ENCODE measurements at places on chromosomes 5 and 9. TPM values are rescaled to one million over a fixed set of nuclear protein-coding genes. Genes with fewer than 3 reads are reported as not detected.

FBP1 gene
- total RNA-seq, result 145 TPM

- DNase-seq, result no peak
Measured at GRCh38 chr9:38015906-38016305, 53.1 kb downstream of the SHB start.

GRCh38 chr9:16524823-16525222 is 345.6 kb downstream of the BNC2 start:
- DNase-seq, result no peak

GOLGA1 gene
- total RNA-seq, result 20.5 TPM

DNA sequence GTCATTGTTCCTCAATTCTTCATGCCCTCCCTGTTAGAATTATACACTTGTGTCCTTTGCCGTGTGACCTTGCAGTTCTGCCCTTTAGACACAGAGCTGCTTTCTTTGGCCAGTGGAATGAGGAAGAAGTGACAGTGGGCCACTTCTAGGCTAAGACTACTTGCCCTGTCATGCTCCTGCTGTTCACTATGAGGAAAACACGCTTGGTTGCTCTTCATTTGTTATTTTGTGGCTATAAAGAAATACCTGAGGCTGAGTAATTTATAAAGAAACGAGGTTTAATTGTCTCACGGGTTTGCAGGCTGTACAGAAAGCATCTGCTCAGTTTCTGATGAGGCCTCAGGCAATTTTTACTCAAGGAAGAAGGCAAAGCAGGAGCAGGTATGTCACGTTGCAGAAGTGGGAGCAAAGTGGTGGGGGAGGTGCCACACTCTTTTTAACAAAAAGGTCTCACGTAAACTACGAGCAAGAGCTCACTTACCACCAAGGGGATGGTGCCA is 279.1 kb upstream of the DMAC1 start:
- no peak for DNase-seq

- no peak for DNase-seq
Measured at GRCh38 chr5:180820788-180821321, 18.2 kb upstream of the MGAT1 start.

DNA sequence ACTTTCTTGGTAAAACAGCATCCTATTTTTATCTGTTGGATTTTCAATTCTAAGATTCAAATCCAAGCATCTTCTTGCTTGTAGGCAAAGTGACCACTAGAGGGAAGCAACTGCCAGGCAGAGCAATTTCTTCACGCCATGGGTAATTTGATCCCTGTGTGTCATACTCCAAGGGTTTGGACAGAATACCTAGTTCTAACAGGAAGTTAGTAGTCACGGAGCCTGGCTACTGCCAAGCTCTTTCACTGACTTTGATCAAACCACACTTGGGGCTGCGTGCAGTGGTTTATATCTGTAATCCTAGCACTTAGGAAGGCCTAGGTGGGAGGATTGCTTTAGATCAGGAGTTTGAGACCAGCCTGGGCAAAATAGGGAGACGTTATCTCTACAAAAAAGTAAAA is 473.6 kb upstream of the TNC start:
- DNase-seq, result peak; percentile 76

DNA sequence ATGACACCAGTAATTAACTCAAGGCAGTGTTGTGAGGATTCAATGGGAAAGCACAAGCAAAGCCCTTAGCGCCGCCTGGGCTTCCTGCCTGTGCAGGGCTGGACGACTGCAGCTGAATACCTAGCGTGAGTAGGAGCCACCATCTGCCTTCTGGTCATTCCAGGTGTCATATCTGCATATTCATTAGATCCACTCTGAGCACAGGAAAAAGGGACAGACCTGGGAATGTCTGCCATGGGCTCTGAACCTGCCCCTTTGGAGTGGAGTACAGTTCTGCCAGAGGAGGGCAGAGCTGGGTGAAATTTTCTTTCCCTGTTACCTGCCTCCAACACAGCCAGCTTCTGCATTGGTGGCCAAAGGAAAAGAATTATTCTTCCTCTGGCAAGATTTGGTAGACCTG is 298.8 kb downstream of the NSG2 start:
- DNase-seq, result no peak

DNA sequence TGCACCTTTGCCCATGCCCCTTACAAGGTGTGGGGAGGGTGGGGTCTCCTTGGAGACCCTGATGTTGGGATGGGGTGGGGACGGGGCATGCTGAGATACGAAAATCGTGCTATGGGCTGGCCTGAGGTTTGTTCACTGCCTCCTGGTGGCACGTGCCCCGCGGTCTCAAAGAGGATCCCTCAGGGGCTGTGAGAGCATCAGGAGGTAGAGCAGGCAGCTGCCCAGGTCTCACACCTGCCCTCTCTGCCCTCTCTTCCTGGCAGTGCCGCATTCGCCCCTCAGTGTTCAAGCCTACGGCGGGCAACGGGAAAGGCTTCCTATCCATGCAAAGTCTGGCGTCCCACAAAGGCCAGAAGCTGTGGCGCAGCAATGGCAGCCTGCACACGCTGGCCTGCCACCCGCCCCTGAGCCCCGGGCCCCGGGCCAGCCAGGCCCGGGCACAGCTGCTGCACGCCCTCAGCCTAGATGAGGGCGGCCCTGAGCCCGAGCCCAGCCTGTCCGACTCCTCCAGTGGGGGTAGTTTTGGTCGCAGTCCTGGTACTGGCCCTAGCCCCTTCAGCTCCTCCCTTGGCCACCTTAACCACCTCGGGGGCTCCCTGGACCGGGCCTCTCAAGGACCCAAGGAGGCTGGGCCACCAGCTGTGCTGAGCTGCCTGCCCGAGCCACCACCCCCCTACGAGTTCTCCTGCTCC is 6.7 kb downstream of the N4BP3 start:
- DNase-seq, result peak; percentile 62

DBH gene
- total RNA-seq, result not detected

- DNase-seq, result no peak
Measured at GRCh38 chr5:119470105-119470763, 17.9 kb downstream of the HSD17B4 start.

MAMDC4 gene
- total RNA-seq, result 18.9 TPM

IL9 gene
- total RNA-seq, result not detected

GRCh38 chr5:90899014-90899604 is 340.5 kb downstream of the ADGRV1 start:
- no peak for DNase-seq

- no peak for DNase-seq
Measured at GRCh38 chr9:89254773-89255125, 56.2 kb upstream of the CKS2 start.

All from upper lobe of left lung (tissue), 6 donors.